ENCODE measurements at places on chromosomes 16 and 17. TPM values are rescaled to one million over a fixed set of nuclear protein-coding genes. Genes with fewer than 3 reads are reported as not detected.
A peak's percentile ranks its signal among the peaks of the same experiment; 100 is the strongest.

DNA sequence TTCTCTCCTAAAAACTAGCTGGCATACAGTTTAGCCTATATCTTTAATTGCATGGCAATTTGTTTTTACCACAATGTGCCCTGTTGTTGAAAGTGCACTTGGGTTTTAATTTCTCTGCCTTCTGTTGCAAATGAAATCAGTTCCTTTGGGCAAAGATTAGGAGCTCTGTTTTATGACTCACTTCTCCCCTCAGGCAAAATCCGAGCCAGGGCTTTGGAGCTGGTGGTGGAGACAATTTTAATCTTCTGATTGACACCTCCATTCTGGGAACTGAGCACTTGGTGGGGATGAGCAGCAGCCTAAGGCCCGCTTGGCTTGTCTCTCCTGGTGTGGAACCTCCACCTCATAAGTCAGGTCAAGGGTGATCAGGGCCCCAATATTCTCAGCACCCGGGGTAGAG, 13.3 kb upstream of the MYH8 start:
- no peak for DNase-seq

DNA sequence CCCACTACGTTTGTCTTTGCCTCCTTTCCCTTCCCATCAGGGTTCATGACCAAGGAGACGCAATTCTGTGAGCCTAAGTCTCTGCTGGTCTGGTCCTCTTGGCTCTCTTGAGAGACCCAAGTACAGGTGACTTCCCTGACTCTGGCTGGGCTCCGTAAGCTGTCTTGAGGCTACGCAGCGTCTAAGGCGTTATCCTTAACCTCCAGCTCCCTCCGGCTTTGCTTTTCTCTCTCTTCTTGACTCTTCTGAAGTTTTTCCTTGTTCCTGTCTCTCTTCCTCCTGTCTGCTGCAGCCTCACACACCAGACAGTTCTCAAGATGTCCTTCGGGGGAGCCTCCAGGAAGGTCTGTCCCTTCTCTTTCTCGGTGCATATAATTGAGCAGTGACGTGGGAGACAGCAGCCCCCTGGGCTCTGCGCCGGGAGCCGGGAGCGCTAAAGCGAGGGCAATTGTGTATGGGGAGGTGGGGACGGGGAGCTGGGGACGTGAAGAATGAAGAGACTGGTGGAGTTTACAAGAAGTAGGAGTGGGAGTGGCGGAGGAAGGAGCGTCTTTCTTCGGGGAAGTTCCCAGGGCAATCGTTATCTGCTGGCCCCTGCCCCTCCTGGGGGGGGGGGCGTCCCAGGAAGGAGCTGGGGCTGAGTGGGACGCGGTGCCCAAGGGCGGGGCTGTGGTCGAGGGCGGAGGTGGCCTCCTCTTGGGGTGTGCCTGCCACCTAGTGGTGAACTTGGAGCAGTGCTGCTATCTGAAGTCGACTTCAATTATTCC, 6.9 kb upstream of the PIRT start:
- peak; percentile 95 for DNase-seq

DNA sequence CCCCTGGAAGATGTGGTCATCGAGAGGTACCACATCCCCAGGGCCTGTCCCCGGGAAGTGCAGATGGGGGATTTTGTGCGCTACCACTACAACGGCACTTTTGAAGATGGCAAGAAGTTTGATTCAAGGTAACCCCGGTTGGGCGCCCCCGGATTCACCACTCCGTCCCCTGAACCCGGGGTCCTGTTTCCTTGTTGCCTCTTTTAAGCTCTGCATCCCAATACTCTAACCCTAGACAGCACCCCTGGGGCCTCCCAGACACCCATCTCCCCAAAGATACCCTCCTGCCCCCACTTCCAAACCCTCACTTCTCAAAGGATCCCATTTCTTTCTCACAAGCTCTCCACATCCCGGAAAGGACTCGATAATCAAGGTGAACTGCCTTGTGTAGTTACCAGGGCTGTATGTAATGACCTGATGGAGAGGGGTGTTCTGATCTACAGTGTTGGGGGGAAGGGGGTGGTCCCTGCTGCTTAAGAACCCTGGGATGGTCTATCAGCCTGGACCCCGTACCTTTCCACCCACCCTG, 412 bp downstream of the FKBP10 start:
- DNase-seq = no peak

DNA sequence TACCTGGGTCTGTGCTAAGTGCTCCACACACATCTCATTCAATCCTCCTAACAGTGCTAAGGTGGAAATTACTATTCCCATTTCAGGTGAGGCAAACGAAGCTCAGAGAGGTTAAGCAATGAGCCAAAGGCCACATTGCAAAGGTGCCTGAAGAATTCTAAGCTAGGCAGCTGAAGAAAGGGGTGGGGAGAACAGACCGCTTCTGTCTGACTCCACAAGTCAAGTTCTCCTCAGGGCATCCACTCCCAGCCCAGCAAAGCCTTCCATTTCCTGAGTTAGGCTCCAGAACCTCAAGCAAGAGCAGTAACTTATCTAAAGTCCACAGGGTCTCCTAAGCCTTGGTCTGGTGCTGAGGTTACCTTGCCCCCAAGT, 27.0 kb upstream of the MRPS23 start:
- no peak for DNase-seq

DNA sequence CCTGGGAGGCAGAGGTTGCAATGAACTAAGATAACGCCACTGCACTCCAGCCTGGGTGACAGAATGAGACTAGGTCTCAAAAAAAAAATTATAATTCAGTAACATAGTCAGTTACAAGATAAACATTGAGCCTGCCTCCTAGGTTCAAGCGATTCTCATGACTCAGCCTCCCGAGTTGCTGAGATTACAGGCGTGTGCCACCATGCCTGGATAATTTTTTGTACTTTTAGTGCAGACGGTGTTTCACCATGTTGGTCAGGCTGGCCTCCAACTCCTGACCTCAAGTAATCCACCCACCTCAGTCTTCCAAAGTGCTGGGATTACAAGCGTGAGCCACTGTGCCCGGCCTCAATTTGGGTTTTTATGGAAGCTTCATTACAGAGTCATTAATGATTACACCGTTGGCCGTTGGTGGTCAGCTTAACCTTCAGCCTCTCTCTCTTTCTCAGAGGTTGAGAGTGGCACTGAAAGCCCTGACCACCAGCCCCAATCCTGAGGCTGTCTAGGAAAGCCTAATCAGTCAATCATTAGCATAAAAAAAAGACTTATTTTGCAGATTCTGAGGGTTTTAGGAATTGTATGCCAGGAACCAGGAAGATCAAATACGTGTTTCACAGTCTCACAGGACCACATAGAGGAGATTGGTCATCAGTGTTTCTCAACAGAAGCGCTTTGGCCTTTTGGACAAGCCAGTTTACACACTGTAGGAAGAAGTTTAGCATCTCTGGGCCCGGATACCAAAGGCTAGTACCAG, 1.3 kb upstream of the LRRC37A3 start:
- no peak for DNase-seq

GRCh38 chr17:63189930-63190329, 223.9 kb downstream of the TANC2 start:
- DNase-seq = no peak

- no peak for DNase-seq
Measured at GRCh38 chr16:67249178-67250044, 632 bp downstream of the SLC9A5 start.

- DNase-seq = peak; percentile 72
Measured at GRCh38 chr17:83053021-83053681, 26.3 kb upstream of the METRNL start.

DNA sequence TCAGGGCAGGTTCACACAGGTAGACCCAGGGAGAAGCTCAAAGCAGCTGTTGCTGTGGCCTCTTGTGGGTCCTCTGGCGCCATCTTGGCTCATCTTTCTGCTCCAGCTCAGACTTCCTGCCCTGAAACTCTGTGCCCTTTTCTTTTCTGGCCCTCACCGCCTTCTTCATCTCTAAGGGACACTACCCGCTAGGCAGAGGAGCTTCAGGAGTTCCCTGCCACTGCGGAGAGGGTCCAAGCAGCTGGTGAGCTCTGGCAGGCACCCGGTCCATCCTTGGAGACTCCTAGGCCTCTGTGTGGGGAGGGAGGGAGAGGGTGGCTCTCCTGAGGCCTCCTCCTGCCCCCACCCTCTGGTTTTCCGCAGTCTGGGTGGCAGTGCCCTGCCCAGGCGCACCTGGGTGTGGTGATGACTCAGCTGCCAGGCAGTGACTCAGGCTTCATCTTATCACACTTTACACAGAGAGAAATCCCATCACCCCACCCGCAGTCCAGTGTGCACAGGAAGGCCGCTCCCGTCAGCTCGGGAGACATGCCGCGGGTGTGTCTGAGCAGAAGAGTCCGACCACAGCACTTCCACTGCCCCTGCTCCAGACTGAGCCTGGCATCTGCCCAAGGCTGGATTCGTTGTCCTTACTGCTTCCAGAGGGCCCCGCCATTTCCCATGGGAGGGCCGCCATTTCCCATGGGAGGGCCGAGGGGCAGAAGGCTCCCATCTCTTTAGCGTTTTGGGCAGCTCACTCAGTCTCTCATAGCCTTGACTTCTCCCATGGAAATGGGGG, 7.3 kb downstream of the NT5C start:
- peak; percentile 95 for DNase-seq

DNA sequence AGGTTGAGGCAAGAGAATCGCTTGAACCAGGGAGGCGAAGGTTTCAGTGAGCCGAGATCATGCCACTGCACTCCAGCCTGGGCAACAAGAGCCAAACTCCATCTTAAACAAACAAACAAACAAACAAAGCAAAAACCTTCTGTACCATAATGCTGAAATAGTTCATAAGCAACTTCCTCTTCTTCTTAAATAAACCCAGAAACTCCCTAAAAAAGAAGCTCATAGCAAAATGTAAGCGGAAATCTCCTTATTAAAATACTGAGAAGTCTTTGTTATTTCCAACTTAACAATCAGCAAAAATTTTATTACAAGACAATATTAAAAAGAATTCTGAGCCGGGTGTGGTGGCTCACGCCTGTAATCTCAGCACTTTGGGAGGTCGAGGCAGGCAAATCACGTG, 82.8 kb downstream of the FBXL20 start:
- DNase-seq = no peak

DNA sequence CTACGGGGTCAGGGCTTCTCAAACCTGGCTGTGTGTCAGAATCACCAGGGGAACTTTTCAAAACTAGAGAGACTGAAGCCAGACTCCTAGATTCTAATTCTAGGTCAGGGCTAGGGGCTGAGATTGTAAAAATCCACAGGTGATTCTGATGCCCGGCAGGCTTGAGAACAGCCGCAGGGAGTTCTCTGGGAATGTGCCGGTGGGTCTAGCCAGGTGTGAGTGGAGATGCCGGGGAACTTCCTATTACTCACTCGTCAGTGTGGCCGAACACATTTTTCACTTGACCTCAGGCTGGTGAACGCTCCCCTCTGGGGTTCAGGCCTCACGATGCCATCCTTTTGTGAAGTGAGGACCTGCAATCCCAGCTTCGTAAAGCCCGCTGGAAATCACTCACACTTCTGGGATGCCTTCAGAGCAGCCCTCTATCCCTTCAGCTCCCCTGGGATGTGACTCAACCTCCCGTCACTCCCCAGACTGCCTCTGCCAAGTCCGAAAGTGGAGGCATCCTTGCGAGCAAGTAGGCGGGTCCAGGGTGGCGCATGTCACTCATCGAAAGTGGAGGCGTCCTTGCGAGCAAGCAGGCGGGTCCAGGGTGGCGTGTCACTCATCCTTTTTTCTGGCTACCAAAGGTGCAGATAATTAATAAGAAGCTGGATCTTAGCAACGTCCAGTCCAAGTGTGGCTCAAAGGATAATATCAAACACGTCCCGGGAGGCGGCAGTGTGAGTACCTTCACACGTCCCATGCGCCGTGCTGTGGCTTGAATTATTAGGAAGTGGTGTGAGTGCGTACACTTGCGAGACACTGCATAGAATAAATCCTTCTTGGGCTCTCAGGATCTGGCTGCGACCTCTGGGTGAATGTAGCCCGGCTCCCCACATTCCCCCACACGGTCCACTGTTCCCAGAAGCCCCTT, 10.9 kb downstream of the STH start:
- no peak for DNase-seq

DNA sequence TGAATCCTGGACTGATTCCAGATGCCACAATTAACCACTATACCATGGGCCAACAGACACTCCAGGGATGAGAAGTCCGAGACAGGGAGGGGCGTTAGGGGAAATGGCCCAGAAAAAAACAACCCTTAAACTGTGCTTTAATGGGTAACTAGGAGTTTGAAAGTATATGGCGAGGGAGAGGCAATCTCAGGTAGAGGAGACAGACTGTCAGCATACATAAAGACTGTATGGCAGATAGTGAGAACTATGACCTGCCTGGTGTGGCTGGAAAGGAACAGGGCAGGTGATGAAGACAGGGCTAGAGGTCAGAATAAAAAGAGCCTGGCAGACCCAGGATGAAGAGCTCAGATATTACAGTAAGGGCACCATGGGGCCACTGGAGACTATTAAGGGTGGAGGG, 8.1 kb downstream of the ZZEF1 start:
- no peak for DNase-seq

- no peak for DNase-seq
Measured at GRCh38 chr16:971582-971905, 760 bp upstream of the LMF1 start.

DNA sequence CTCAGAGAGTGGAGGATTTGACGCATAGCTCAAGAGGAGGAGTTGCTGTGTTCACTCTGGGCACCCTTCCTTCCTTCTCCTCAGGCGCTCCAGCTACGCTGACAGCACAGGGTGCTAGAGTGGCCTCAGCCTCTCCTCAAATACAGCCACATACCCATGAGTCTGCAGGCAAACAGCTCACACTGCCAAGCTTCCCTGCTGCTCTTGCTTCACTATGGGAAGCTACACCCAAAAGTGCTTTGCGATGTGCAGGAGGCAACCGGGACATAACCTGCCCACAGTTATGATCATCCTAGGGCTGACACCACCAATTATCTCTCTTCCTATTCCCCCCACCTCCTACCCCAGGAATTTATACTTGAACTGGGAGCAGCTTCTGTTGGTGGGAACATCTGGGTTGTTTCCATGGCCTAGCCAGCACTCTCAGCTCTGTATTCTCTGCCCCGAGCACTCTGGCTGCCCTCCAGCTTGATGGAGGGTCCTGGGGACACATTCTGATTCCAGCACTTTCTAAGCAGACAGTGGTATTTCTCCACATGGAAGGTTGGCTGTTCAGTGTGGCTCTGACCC, 40.3 kb upstream of the SREBF1 start:
- DNase-seq = peak; percentile 63

- no peak for DNase-seq
Measured at GRCh38 chr16:24848065-24848464, 2.3 kb downstream of the SLC5A11 start.

GRCh38 chr16:84175350-84176081, 11.3 kb downstream of the TAF1C start:
- DNase-seq = peak; percentile 55

Gene SLC13A2
- polyA plus RNA-seq = not detected

Gene ACLY
- 23.5 TPM for polyA plus RNA-seq

Gene SCN4A
- polyA plus RNA-seq = 0.31 TPM

Gene TNFRSF13B
- 0.25 TPM for polyA plus RNA-seq

Gene SLC2A4
- 0.92 TPM for polyA plus RNA-seq

Gene CNGB1
- polyA plus RNA-seq = not detected

Gene SDR42E2
- polyA plus RNA-seq = not detected

Gene C16orf87
- polyA plus RNA-seq = 3.7 TPM

Gene USP36
- 15.3 TPM for polyA plus RNA-seq

Gene SLC38A8
- polyA plus RNA-seq = 0.08 TPM

Gene C17orf78
- polyA plus RNA-seq = not detected

Gene TANC2
- polyA plus RNA-seq = 1.5 TPM

Gene MYH2
- 0.12 TPM for polyA plus RNA-seq

Gene KLHL10
- not detected for polyA plus RNA-seq

Gene XYLT1
- polyA plus RNA-seq = 1.1 TPM

All from stomach (tissue), 19 donors.